ENCODE measurements at places on chromosomes 2 and 18. TPM values are rescaled to one million over a fixed set of nuclear protein-coding genes. Genes with fewer than 3 reads are reported as not detected.

DNA sequence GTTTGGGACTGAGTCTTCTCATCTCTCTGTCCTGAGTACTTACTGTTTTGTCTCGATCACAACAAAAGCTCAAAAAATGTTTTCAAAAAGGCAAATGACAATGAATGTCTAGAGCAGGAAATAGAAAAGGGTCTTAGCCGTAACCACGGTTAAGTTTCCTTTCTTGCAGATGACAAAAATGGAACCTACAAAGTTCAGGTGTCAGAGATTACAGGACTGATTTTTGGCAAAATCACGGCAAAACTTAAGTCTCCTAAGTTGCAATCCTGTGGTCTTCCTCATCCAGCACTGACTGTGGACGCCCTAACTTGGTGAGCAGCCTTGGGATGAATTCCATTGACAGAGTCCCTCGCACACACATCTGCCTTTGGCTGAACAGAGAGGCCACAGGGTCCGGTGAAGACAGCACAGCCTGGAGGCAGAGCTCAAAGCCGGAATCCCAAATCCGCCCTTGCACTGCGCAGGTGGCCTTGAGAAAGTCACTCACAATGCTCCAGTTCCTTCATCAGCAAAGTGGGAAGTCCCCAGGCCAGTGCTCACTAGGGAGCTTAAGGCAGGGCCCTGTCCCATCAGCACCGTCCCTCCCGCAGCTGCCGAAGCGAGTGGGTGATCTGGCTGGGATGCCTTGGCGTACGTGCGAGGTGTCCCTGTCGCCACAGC lies 55.2 kb downstream of the EIPR1 start:
- peak; percentile 66 for DNase-seq

DNA sequence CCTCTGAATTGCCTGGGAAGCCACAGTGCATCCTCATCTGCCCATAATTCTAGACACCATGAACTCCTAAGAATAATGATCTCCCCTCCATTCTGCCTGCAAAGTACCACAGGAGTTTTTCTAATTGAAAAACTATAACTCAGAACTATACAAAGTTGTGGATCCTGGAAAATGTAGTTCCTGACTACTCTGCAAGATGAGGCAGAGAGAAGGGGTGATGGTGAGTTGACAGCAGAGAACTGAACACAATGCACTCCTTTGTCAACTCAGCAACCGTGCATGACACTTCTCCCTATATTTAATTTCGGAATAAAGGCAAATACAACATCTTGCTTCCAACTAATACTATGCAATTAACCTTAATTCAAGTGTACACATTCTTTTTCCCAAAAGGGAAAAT lies 471.1 kb upstream of the FAM98A start:
- no peak for DNase-seq

GRCh38 chr2:130302164-130302886 lies 40.4 kb upstream of the IMP4 start:
- DNase-seq: no peak

- no peak for DNase-seq
Observed at GRCh38 chr2:208057108-208057507, 31.8 kb upstream of the PLEKHM3 start.

GRCh38 chr2:144516981-144517865 lies 2.7 kb downstream of the ZEB2 start:
- DNase-seq: peak; percentile 83

DNA sequence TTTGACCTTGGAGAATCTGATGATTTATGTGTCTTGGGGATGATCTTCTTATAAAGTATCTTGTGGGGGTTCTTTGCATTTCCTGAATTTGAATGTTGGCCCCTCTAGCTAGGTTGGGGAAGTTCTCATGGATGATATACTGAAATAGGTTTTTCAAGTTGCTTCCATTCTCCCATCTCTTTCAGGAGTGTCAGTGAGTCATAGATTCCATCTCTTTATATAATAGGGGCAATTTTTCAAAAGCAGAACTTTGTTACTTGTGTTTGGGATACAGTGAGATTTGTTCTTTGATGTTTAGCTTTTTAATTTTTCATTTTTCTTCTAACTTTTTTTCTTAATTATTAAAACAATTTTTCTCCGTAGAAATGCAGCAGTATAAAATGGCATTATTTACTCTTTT lies 19.4 kb downstream of the TMEM87B start:
- DNase-seq: no peak

DNA sequence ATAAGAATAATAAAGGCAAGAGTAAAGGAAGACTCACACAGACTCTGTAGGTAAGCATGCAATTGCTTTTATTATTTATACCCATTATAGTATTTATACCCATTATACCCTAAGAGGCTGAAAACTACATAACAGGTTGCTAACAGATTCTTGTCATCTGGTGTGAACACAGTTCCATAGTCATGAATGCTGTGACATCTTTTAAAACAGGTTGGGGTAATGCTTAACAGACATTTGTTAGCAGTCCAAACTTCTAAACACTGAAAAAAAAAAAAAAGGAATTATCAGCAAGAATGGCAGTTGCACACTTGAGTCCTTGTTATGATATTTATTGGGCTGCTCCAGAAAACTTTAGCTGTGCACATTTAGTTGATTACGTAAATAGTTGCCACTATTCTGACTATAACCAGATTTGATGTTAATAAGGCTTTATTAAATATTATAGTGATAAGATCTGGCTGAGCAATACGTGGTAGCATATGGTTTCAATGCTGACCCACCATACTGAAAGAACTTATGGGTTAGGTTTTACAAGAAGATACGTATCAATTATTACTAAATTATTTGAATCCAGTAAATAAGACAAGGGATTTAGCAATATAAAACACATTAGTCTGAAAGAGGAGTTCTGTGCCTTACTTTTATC lies 888.8 kb downstream of the LRRTM4 start:
- DNase-seq: no peak

DNA sequence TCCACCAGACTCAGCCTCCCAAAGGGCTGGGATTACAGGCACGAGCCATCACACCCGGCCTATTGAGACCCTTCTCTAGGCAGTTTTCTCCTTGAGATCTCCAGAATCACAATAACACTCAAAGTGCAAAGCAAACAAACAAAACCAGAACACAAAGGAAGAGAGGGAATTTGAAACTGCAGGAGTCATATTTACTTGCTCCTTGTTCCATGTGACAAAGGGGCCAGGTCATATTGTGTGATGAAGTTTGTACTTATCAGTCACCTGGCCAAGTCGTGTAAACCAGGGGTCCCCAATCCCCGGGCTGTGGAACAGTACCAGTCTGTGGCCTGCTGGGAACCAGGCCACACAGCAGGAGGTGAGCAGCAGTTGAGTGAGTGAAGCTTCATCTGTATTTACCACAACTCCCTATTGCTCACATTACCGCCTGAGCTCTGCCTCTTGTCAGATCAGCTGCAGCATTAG lies 26.5 kb downstream of the SCYGR8 start:
- no peak for DNase-seq

C2orf66 gene
- not detected for total RNA-seq
